ENCODE measurements at places on chromosomes 3 and 15.

- no peak for DNase-seq
Measured at GRCh38 chr15:98069256-98069655, 108.8 kb downstream of the ARRDC4 start.

GRCh38 chr3:11592445-11593298 is 51.0 kb downstream of the VGLL4 start:
- no peak for DNase-seq

DNA sequence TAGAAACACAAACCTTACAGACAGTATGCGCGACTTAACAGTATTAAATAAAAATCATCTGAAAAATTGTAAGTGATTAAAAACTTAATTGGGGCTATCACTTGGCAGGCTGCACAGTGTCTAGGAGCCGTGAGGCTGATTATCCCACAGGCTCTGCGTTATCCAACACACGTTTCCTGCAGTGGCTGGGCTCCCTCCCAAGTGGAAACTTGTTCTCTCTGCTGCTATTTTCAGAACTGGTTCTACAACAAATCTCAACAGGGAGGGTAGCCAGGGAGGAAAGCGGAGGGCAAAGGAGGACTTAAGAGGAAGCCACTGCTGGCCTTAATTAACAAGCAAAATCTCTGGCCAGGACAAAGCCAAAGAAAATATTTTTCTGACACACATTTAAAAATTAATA is 555.2 kb downstream of the MAGI1 start:
- no peak for DNase-seq

DNA sequence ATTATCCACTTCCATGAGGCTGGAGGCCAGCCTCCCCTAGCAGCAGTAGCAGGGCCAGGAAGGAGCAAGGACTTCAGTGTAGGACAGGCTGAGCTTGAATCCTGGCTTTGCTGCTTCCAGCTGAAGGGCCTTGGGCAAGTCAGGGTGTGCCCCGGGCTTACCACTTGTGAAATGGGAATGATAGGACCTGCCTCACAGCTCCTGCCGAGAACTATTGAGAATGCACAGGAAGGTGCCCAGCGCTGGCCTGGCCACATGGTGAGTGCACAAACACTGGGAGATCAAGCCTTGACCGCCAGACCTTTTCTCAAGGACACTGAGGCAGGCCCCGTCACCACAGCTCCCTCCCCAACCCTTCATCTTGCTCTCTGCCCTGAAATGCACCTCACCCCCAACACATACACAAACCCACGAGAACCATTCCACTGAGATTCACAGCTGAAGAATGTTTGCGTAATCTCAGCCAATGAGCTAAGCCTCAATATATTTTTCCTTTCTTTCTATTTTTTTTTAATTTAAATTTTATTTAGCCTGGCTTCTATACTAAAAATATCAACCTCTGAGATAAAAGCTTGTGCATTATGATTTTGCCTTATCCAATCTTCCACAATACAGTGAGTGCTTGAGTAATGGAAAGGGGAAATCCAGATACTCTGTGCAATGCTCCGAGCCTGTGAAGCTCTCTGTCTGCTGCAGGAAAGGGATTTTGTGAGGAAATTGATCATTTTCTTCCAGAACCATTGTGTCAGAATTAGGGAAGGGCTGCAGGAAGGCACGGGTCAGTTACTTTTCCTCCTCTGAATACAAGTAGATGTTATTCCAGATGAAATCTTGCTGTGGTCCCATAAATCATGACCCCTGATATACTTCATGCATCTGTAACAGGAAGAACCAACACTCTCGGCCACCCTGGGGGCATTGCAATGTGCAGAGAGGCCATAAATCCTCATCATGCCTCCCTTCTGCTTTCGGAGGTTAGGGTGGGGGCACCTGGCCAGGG is 193.9 kb downstream of the TLE3 start:
- DNase-seq, result no peak

DNA sequence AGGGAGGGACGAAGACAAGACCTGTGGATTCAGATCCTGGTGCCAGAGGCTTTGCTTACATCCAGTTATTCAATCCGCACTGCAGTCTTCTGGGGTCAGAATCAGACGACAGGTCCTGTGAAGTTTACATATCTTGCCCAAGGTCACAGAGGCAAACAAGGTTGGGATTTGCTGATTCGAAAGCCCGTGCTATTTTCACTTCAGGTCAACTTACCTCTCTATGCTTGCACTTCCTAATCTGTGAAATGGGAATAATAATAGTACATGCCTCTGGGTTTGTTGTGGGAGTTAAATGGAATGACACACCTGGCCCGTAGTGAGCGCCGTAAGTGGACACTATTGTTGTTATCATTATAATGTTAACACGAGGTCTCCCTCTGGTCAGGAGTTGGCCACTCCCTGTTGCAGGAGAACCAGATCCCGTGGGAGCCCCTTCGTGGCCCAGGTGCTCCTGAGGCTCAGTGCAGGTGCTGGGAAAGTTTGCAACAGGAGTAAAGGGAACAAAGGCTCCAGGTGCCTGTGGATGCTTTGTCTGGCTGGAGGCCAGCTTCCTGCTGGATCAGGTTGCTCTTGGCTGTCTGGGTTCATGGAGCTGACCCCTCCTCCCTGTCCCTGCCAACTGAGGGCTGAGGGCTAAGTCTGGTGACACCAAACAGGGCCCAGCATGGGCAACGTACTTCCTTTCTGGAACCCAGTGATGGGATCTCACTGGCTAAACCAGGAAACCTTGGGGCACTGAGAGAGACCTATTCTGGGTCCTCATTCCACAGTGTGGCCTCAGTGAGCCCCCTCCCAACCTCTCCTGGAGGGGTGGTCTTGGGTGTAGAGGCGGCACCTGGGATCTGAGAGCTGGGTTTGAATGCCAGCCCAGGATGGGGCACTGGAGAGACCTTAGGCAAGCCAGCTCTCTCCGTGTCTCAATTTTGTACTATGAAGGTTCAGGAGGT is 40.1 kb upstream of the SEMA4B start:
- no peak for DNase-seq

GRCh38 chr3:177752831-177753230 is 555.5 kb upstream of the TBL1XR1 start:
- DNase-seq, result no peak

DNA sequence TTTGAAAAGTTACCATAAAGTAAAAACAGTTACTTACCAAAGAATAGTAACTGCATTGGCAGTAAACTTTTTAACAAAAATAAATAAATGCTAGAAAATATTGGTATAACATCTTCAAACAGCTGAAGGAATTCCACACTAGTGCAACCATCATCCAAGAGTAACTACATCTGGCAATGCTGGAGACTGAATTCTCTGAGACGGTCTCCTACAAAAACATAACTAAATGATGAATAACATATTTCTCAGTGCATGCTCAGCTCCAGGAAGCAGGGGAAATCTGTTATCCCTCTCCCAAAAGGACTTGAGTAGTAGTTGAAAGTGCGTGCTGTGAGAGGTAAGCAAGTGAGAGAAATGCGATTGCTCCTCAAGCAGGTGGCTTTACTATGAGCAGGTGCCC is 526.8 kb upstream of the CCDC54 start:
- DNase-seq, result no peak

GRCh38 chr3:13508496-13508895 is 28.4 kb downstream of the HDAC11 start:
- DNase-seq, result no peak

DNA sequence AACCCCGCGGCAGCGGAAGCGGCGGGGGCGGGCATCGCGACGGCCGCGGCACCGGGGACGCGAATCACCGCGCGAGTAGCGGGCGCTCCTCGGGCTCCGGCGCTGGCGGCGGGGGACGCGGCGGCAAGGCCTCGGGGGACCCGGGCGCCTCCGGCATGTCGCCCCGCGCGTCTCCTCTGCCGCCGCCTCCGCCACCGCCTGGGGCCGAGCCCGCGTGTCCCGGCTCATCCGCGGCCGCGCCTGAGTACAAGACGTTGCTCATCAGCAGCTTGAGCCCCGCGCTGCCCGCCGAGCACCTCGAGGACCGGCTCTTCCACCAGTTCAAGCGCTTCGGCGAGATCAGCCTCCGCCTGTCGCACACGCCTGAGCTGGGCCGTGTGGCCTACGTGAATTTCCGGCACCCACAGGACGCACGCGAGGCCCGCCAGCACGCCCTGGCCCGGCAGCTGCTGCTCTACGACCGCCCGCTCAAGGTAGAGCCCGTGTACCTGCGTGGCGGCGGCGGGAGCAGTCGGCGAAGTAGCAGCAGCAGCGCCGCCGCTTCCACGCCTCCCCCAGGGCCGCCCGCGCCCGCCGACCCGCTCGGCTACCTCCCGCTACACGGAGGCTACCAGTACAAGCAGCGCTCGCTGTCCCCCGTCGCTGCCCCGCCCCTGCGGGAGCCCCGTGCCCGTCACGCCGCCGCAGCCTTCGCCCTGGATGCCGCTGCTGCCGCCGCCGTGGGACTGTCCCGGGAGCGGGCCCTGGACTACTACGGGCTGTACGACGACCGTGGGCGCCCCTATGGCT is 675 bp downstream of the RBM15B start:
- no peak for DNase-seq

DNA sequence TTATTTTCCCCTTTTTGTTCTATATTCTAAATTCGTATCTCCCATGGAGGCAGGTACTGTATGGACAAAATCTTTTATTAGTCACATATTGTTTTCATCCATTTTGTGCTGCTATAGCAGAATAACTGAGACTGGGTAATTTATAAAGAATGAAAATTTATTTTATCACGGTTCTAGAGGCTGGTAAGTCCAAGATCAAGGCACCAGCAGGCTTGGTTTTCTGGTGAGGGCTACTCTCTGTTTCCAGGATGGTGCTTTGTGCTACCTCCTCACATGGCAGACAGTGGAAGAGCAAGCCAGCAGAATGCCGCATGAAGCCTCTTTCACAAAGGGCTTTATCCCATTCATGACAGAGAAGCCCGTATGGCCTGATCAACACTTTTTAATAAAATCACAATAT is 421.9 kb upstream of the TPRG1 start:
- no peak for DNase-seq

- no peak for DNase-seq
Measured at GRCh38 chr15:55327387-55327786, 8.4 kb downstream of the PIGB start.

GRCh38 chr3:66487465-66487864 is 13.4 kb downstream of the LRIG1 start:
- DNase-seq, result peak; percentile 37

DNA sequence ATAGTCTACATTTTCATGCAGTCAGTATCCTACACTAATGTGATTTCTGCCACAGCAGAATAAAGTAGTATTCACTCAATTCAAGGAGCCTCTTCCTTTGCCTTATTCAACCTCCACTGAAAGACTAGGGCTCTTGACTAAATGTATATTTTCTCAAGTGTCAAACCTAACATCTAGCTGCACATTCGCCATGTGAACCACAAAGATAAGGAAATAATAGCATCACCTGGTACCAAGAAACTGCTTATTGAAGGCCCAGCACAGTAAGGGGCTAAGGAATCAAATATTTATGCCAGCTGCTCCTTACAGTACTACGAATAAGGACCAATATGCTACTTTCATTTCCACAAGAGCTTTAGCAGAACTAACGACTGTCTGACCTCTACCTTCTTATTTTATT is 1.3 kb downstream of the SRP14 start:
- no peak for DNase-seq

- peak; percentile 77 for DNase-seq
Measured at GRCh38 chr3:137970914-137971831, 38.8 kb upstream of the CLDN18 start.

- DNase-seq, result no peak
Measured at GRCh38 chr3:45642731-45643152, 46.5 kb upstream of the SACM1L start.

DNA sequence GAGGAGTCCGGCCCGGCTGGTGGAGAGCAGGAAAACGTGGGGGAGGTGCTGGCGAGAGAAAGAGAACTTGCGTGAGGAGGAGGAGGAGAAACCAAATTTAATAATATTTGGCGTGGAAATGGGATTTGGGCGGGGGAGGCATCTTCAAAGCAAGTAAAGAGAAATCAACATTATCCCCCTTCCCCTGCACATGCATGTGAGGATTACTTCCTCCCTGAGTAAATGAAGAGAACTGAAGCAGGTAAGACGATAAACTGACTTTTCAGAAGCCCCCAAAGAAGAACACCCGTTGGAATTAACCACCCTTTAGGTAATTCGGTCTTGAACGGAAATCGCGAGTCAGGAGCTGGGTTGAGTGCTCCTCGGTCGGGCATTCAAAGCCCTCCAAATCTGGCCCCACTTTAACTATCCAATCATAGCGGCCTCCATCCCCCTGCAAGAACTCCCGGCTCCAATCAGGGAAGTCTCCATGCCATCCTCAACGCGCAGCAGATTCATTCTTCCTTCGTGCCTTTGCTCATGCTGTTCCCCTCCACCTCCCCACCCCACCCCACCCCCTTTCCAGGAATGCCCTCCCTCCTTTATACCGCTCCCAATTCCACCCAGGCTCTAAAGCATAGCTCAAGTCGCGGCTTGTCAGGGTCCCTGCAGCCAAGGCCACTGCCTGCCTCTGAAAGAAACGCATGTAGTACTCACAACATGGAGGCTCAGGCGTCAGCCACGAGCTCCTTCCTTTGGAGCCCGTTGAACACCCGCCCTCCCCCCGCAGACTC is 545 bp upstream of the RFX7 start:
- DNase-seq, result peak; percentile 74

GRCh38 chr3:65174713-65175112 is 486.9 kb upstream of the ADAMTS9 start:
- DNase-seq, result no peak

GRCh38 chr15:85636351-85636750 is 158.4 kb downstream of the KLHL25 start:
- no peak for DNase-seq

DNA sequence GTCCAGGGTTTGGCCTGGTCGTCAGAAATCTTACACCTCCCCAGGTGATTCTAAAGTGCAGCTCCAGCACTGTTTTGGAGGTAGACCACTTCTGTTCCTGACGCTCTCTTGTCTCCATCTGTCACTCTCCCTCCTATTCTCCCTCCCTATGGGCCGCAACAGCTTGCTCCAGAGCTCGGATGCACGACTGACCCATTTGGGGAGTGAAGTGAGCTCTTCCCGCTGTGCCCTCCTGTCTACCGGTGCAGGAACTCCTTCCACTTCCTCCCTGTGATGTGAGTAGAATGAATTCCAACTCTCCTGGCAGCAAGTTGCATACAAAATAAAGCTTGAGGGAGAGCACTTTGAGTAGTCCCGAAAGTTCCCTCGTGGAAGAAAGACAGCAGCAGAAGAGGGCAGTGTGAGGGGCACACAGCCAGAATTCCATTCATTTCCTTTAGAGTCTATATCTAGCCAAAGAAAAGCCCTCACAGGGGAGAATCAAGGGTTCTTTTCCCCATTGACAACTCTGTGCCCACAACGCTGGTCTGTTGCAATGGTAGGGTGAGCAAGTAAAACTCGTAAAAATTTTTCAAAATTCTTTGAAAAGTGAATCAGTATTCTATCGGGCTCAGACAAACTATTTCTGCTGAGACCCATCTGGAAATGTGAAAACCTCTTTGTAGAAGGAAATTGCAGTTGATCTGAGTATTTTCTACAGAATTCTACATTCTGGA is 39.9 kb upstream of the BDH1 start:
- no peak for DNase-seq

GRCh38 chr3:17367171-17367570 is 375.3 kb downstream of the TBC1D5 start:
- no peak for DNase-seq

GRCh38 chr3:173660645-173661299 is 263.2 kb downstream of the NLGN1 start:
- no peak for DNase-seq

- no peak for DNase-seq
Measured at GRCh38 chr15:59174151-59174834, 32.4 kb upstream of the LDHAL6B start.
